ENCODE measurements at places on chromosomes 3 and 15.

- DNase-seq, result no peak
These were observed 711.6 kb downstream of the MECOM start for GRCh38 chr3:168951884-168952283.

DNA sequence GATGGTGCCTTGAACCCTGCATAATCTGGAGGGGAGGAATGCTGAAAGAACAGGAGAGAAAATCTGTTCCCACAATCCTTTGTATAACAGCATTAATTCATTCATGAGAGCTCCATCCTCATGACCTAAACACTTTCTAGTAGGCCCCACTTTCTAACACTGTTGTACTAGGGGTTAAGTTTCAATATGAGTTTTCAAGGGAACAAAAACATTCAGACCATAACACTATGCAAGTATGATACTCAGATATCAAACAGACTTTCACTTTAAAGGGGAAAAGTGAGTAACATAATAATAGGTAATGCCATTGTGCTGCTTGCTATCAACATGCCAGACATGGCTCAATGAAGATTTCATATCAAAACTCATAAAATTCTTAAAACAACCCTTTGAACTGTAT is 32.4 kb upstream of the PLSCR2 start:
- no peak for DNase-seq

- no peak for DNase-seq
These were observed 110.0 kb downstream of the ARNT2 start for GRCh38 chr15:80514071-80514780.

GRCh38 chr3:148763986-148764935 is 63.4 kb upstream of the CPB1 start:
- no peak for DNase-seq

DNA sequence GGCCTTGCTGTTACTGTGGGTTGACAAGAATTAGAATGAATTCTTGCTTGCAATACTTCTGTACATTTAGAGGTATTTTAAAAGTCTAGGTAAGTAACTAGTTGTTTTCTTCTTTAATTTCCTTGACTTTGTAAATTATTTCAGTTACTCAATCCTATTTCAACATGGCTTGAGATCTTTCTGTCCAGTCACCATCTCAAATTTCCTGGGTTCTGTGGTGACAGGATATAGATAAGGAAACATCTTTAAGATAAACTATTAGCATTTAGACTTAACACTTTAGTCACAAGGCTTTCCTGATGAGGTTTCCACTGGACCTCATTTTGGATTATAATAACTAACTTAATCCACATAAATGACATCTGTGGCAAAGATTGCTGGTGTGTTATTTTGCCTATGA is 195.9 kb upstream of the DPH6 start:
- DNase-seq, result no peak

- DNase-seq, result no peak
These were observed 79.0 kb downstream of the RPLP1 start for GRCh38 chr15:69531665-69532027.

DNA sequence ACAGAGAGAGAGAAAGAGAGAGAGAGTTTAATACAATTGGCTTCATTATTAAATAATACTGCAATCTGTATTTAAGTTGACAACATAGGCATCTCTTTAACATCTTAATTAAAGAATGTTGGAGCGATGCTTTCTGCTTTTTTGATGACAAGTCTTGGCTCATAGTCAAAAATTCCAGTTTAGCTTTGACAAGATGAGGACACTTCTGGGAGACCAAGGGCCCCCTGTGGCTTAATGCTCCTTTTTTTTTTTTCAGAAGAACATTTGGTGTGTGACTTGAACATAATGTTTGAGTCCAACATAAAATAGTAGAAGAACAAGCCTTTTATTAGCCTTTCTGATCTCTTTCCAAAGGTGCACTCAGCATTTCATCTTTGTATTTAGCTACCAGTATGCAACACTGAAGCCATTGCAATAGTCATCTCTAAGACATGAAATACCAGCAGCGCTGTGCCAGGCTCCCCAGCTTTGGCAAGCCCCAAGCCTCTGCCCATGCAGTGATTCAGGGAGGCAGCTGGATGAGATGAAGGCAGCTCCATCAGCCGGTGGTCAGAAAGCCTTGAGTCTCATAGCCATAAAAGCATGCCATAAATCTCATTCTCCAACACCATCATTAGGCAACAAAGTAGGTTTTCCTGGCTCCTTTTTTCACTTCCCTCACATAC is 349.4 kb upstream of the SEMA6D start:
- DNase-seq, result no peak

GRCh38 chr3:42980909-42981308 is 1.8 kb downstream of the GASK1A start:
- no peak for DNase-seq

DNA sequence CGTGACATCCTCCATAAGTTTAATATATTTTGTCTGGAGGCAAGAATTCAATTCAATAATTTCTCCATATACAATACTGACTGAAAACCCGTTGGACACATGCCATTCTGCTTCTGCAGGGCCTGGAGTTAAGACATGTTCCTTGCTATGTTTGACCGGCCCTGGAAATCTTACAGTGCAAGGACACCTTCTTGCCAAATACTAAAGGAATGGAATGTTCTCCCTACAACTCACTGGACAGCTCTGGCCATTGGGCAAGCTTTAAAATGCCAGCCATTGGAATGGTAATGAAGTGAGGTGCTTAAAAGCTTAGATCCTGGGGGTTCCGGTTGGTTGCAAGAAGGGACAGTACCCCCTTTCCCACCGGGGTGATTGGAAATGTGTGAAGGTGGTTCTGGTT is 329.8 kb upstream of the PROK2 start:
- no peak for DNase-seq

GRCh38 chr3:52712291-52713212 is 6.6 kb downstream of the SPCS1 start:
- DNase-seq, result no peak

- DNase-seq, result no peak
These were observed 61.3 kb upstream of the VGLL4 start for GRCh38 chr3:11705049-11705448.

- no peak for DNase-seq
These were observed 2.9 kb upstream of the FXR1 start for GRCh38 chr3:180909369-180910127.

DNA sequence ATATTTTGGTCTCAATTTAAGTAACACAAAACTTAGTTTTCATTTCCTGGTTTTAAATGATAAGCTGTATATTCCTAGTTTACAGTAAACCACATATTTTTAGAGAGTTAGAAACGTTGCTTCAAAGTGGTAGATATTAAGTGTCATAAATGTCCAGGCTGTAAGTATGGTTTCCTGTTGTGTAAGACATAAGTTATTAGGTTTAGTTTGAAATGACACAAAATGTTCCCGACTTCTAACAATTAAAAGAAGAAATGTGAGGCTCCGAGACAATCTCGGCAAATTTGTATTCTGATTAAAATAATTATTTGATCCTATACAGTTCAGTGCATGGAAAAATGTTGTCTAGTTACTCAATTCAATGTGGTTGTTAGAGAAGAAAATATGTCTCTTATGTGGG is 387.3 kb downstream of the EPHA3 start:
- DNase-seq, result no peak

DNA sequence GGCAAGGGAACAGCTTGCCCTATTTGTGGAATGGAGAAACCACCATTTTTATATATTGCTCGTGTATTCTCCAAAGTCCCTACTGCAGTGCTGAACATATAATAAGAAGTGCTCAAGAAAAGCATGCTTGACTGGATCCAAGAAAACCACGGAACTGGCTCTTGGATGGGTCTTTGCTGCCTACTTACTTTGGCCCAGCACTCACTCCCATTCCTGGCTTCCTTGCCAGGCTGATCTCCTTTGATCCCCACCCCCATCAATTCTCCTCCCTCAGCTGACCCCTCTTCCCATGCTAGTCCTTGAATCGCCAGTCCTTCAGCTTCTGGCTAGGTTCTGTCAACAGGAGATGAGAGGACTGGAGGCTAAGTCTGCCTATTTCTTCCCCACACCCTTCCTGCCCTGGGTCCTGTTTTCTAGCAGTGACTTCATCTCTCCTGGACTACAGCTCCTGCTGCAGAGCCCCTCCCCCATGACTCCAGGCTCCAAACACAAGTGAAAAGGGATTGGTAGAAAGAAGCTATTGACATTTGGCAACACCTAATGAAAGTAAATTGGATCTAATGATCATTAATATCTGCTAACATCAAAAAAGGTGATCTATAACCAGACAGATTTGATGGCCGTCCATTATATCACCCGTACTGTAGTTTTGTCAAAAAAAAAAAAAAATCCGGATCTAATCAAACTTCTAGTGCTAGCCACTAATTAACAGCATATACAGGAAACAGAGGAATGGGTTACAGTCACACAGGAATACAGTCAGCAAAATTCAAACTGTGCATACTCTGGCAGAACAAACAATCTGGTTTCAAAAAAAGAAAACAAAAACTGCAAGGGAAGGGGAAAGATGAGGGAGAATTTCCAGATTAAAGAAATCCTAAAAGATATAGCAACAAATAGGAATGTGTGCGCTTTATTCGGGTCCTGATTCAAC is 7.8 kb downstream of the FAM240A start:
- DNase-seq, result no peak

DNA sequence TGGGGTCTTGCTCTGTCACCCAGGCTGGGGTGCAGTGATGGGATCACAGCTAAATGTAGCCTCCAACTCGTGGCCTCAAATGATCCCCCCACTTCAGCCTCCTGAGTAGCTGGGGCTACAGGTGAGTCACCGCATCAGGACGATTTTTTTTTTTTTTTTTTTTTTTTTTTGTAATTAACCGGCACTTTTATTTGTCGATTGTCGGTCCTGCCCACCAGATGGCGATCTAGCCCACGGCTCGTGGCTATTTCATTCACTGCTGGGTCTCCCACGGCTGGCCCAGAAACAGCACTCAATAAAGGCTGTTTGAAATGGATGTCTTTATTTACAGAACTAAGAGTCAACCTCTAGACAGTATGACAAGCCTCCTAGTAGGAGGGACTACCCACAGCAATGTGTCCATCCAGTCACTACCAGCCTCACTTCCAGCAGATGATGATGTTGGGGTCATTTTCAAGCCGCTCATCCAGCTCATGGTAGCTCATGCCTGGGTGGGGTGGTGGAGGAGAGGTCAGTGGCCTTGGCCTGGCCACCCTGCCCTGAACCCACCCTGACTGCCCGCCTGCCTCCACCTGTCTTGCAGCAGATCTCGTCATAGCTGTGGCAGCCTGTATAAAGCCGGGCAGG is 1.8 kb upstream of the ZMYND10 start:
- peak; percentile 82 for DNase-seq

GRCh38 chr3:106957029-106957428 is 420.2 kb upstream of the CCDC54 start:
- no peak for DNase-seq

DNA sequence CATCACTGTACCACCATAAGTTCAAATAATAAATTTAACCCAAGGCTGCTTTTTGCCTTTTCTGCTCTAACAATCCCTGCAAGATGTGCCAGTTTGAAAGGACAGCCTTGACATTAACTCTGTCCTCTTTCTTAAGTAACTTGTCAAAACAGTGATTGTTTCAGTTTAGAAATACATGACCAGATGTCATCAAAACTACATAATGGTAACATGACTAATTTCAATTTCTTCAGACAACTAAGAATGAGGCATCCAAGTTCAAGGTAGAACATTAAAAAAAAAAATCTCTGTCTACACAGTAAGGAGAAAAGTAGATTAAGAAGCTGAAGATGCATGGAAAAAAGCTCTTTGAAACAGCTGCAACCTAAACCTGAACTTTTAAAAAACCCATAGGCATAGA is 47.4 kb downstream of the SHQ1 start:
- no peak for DNase-seq

DNA sequence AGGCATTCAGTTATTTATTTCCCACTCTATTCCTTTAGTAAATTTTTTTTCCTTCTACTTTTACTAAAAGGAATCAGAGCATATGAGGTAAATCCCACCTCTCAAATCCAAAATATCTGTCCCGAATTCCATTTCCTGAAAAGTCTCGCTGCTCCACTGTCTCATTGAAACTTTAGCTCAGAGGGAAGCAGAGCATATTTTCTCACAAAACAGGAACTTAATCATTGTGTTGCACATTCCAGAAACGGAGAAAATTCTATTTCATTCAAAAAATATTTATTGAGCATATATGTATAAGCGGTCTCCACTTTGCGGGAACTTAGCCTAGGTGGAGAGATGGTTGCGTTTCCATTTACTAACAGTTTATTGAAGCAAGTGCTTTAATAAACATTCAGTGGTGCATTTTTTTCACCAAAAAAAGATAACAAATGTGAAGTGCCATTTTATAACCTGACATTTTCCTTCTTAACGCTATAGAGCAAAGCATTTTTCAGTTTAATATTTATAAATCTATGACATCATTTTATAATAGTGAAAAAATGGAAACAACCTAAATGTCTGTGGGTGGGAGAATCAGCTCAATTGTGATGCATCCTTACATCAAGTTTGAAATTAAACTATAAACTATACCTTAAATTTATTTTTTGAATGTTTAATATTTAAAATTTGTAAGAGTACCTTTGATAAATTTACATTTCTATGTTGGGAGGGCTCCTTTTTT is 67.2 kb upstream of the CSTA start:
- no peak for DNase-seq

DNA sequence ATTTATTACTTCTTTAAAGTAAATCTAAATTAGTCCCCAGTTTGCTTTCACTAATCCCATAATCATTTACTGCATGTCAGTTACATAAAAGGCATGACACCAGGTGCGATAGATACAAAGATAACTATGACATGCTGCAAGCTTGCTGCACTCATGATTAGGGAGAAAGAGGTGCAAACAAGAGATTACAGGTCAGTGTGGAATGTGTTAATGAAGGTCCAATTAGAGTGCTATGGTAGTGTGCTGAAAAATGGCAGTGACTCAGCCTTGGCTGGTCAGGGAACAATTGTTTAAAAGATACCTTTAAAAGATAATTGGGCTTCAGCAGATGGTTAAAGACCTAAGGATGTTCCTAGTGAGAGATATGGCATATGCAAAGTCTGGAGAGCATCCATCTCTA is 352.6 kb upstream of the TGFBR2 start:
- DNase-seq, result no peak

GRCh38 chr3:125043599-125044151 is 12.1 kb downstream of the HEG1 start:
- no peak for DNase-seq

- no peak for DNase-seq
These were observed 159.4 kb downstream of the FBLN2 start for GRCh38 chr3:13708301-13708700.

- peak; percentile 52 for DNase-seq
These were observed 43.6 kb downstream of the RLBP1 start for GRCh38 chr15:89177633-89178306.

DNA sequence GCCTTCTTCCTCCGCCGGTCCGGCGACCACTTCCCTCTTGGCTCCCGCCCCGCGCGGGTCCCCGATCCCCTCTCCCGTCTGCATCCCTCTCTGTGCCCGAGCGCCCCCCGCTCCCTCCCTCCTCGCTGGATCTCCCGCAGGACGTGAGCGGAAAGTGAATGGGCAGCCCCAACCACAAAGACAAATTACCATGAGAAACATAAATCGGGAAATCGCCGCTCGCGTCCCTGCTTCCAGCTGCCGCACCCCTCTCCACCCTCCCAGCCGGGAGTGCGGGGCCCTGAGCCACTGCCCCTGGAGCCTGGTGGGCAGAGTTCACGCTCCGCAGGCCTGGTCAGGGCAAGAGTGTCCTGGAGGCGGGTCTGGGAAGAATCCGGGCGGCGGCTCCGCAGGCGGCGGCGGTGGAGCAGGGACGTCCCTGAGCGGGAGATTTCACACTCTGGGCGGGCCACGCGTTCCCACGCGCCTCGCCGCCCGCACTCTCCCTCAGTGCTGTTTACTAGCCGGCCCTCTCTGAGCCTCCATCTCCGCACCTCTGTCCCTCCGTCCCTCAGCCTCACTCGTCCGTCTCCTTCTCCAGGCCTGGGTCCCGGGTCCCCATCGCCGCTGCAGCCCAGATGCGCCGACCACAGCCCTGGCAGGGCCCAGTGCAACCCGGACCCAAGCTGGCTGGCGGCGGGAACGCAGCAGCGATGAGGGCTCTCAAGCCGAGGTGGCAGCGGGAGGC is 835 bp downstream of the SEMA5B start:
- DNase-seq, result no peak
